ENCODE measurements at places on chromosomes 1 and 21.

- DNase-seq = no peak
Observed at GRCh38 chr1:21149430-21149854, 27.3 kb downstream of the EIF4G3 start.

GRCh38 chr1:32900956-32901822 is at the start of gene TMEM54:
TMEM54 (minus strand) TSS chr1:32901389; CDS start chr1:32901238, 151 bp downstream.
- DNase-seq = no peak

- no peak for DNase-seq
Observed at GRCh38 chr21:38709876-38710275, 95.9 kb upstream of the ETS2 start.

- DNase-seq = no peak
Observed at GRCh38 chr21:39657091-39657689, 44.5 kb downstream of the B3GALT5 start.

GRCh38 chr1:231310391-231310934 is 27.2 kb downstream of the EXOC8 start:
- DNase-seq = no peak

DNA sequence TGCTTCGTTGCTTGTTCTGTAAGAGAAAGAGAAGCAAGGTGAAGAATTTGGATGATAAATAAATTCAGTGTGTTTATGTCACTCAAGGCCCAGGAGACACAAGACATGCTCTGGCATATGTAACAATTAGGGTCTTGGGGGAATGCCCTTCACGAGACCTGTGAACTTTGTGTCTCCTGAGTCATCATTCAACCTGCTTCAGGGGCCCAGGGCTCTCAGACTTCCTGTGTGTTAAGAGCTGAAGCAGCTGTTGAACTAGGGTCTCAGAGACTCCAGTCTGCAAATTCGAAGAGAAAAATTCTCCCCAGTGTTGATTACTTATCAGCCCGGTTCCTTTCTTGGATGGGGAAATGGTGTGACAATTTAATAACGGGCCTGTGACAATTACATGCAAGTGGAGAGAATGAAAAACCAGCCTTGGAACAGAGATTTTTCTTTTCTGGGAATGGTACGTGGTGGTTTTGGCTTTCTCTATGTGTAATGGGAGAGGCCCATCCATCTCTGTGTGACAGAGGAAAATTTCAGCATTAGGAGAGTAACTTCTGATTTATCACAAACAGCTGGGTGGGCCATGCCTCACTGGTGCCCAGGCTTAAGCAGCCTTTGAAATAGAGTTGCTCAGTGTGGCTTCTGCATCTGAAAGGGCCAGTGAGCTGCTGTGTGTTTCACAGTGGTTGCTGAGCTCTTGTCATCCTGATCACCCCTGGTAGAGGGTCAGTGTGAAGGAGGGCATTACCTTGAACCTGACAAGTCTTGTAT is 22.4 kb downstream of the HUNK start:
- no peak for DNase-seq

DNA sequence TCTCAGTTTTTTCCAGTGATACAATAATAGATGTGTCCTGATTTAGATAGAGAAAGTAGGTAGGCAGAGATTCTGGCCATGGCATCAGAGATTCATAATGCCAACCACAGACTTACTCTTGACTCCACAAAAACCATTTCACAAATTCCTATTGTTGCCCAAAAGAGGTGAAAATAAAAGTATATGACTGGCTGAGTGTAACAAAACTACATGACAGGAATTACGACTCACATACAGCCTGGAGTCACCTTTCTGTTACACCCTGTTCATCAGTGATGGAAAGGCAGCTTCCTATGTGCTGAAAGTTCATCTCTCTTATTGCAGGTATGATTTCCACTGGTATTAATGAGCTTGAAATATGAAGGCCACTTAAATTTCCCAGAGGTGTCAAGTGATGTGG is 72.3 kb downstream of the MPZL1 start:
- DNase-seq = no peak

DNA sequence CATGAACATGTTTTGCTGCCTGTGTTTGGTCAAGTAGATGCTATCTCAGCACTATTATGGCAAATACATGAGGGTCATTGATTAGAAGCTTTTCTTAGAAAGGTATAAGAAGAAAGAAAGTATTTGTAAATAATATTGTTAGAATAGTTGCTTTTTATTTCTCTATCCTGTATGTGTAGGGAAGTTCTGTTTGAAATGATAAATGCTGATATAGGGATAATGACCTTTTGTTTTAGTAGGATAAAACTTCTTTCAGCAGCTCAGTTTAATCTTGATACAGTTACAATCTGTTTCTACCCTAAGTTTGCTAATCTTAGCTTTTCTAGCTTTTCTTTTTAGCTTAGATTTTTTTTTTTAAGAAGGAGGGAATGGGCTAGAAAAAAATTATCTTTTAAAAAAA is 63.3 kb downstream of the USP25 start:
- DNase-seq = no peak

- peak; percentile 33 for DNase-seq
Observed at GRCh38 chr1:200409203-200409760, 554 bp downstream of the ZNF281 start.
